ENCODE measurements at places on chromosomes 13 and 19. TPM values are rescaled to one million over a fixed set of nuclear protein-coding genes. Genes with fewer than 3 reads are reported as not detected.

GRCh38 chr19:37594982-37595382, 306 bp downstream of the ZNF540 start:
- DNase-seq, result peak; percentile 64

- no peak for DNase-seq
Observed at GRCh38 chr13:37360556-37360955, 238.0 kb downstream of the POSTN start.

DNA sequence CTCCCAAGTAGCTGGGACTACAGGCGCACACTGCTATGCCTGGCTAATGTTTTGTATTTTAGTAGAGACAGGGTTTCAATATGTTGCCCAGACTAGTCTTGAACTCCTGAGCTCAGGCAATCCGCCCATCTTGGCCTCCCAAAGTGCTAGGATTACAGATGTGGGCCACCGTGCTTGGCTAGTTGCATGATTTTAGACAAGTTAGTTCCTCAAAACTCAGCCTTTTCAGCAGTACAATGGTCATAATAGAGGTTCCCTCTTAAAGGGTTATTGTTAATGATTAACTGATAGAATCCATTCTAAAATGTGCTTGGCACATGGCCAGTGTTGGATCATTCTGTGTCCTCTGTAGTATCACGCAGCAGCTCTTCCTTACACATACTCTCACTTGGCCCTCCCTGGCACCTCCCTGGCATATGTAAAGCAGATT, 19.5 kb upstream of the IFT88 start:
- DNase-seq, result no peak

GRCh38 chr13:99214731-99215130, 14.1 kb downstream of the UBAC2 start:
- no peak for DNase-seq

Gene ZNF665
- polyA plus RNA-seq, result 1.2 TPM

Data from heart left ventricle (tissue), 16 donors.